ENCODE measurements at places on chromosomes 6 and 20.

GRCh38 chr6:72348926-72349325 lies 272.9 kb upstream of the KCNQ5 start:
- no peak for DNase-seq

- DNase-seq, result no peak
These were observed 689.3 kb upstream of the FLRT3 start for GRCh38 chr20:15026759-15027158.

DNA sequence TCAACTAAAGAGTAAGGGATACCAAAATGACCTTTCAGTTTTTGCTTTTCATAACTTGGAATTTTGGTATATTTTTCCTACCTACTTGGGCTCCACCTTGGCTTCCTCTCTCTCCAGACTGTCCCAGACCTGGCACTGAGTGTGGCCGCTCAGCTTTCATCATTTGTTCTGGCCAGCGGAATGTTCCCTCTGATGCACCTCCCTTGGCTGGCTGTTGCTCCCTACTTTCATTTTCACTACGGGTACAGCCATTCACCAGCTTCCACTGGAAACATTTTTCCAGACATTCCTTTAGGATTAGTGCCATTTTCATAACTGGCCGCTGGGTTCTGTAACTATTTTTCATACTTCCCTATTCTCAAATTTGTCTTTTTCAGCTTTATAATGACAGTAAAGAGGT lies 487.4 kb downstream of the TENT5A start:
- no peak for DNase-seq

- DNase-seq, result no peak
These were observed 126.6 kb downstream of the SIM1 start for GRCh38 chr6:100338090-100338489.

- peak; percentile 42 for DNase-seq
These were observed 49.0 kb downstream of the MDGA1 start for GRCh38 chr6:37648465-37649330.

DNA sequence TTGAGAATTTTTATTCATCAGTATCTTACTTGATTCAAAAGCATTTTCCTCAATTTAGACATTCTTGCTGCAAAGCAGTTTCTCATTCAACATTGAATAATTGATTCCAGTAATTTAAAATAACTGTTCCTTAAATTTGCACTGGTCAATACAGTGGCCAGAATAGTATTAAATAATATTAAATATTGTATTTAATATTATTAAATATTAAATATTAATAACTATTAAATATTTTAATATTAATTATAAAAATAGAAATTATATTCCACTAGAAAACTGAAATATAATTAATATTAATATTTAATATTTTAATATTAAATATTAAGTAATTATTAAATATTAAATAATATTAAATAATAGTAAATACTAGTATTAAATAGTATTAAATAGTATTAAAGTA lies 758.8 kb downstream of the EYS start:
- DNase-seq, result no peak

GRCh38 chr6:134678436-134678889 lies 271.4 kb downstream of the ALDH8A1 start:
- DNase-seq, result no peak
